ENCODE measurements at places on chromosomes 2 and 18. TPM values are rescaled to one million over a fixed set of nuclear protein-coding genes. Genes with fewer than 3 reads are reported as not detected.

The REG1A gene
- total RNA-seq = not detected

The LCT gene
- total RNA-seq = not detected

The COL4A3 gene
- total RNA-seq = not detected

The PIEZO2 gene
- total RNA-seq = 5.5 TPM

The MROH2A gene
- total RNA-seq = not detected

The STK39 gene
- 18.3 TPM for total RNA-seq

Data from SJSA1 (cell line).